ENCODE measurements at places on chromosomes 1 and 21. TPM values are rescaled to one million over a fixed set of nuclear protein-coding genes. Genes with fewer than 3 reads are reported as not detected.

CCDC17 gene
- total RNA-seq = 2.2 TPM

PRKACB gene
- 27.3 TPM for total RNA-seq

ACTL8 gene
- not detected for total RNA-seq

SLC44A3 gene
- 3.7 TPM for total RNA-seq

EXOSC10 gene
- total RNA-seq = 78.9 TPM

LRIF1 gene
- 3.0 TPM for total RNA-seq

THEM5 gene
- total RNA-seq = not detected

CHD5 gene
- total RNA-seq = 1.1 TPM

ANKRD35 gene
- 9.6 TPM for total RNA-seq

PTCH2 gene
- total RNA-seq = 0.95 TPM

NPPB gene
- total RNA-seq = not detected

GPR161 gene
- total RNA-seq = 10.3 TPM

RAB7B gene
- 12.0 TPM for total RNA-seq

ASCL5 gene
- total RNA-seq = not detected

GRIK1 gene
- total RNA-seq = 0.21 TPM

TCHHL1 gene
- not detected for total RNA-seq

TMOD4 gene
- total RNA-seq = not detected

ZBED6 gene
- 19.1 TPM for total RNA-seq
